ENCODE measurements at places on chromosomes 6 and 20.

GRCh38 chr6:149683256-149683859 lies 34.5 kb downstream of the LATS1 start:
- peaks cover 5% of the 10 kb centered on the region for H3K36me3 ChIP-seq
- H3K27me3 ChIP-seq: no peaks in the 10 kb centered on the region
- H3K4me3 ChIP-seq: no peak overlapping the region
- H3K4me1 ChIP-seq: no peaks in the 10 kb centered on the region

- no peak overlapping the region for H3K4me3 ChIP-seq
- H3K36me3 ChIP-seq: no peaks in the 10 kb centered on the region
- peaks cover 5% of the 10 kb centered on the region for H3K4me1 ChIP-seq
- no peaks in the 10 kb centered on the region for H3K27me3 ChIP-seq
- DNase-seq: no peak
- no peak overlapping the region for H3K27ac ChIP-seq
These were observed 17.5 kb upstream of the SPDEF start for GRCh38 chr6:34573567-34574183.

GRCh38 chr20:57161478-57162361 lies 104.7 kb downstream of the BMP7 start:
- H3K27me3 ChIP-seq: no peaks in the 10 kb centered on the region
- peak overlapping the region; percentile 37 for H3K27ac ChIP-seq
- H3K4me1 ChIP-seq: no peaks in the 10 kb centered on the region

DNA sequence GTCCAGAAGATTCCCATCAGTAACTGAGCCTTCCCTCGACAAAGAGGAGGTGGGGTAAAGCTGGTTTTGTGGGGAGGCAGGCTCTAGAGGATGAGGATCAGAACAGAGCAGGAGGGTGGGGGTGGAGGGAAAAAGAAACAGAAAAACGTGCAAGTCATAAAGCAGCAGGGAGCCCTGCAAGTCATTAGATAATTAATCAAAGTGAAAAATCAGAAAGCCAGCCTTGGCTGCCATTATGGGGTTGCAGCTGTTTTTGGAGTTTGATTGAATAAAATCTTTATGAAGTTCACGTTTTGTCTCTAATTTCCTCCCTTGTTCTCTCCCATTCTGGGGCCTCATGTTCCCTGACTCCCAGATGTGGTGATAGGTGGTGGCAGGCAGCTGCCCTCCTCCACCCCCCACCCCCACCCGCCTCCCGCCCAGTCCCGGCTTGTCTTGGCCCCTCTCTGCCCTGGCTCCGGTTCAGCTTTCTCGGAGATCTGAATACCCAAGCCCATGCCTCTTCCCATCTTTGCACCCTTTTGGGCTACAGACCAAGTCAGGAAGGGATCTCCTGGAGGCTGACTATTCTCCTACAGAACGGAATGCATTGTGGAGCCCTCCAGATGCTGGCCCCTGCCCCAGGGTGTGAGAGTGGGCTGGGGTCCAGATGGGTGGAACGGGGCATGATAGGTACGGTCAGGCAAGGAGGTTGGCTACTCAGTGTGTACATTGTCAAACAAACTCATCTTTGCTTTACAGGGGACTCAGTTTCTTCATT lies 141.8 kb downstream of the CDC5L start:
- H3K36me3 ChIP-seq: no peaks in the 10 kb centered on the region
- no peaks in the 10 kb centered on the region for H3K4me1 ChIP-seq
- no peak overlapping the region for H3K27ac ChIP-seq
- DNase-seq: peak; percentile 34
- no peak overlapping the region for H3K4me3 ChIP-seq

GRCh38 chr20:11047559-11047958 lies 373.8 kb upstream of the JAG1 start:
- no peaks in the 10 kb centered on the region for H3K4me1 ChIP-seq
- no peaks in the 10 kb centered on the region for H3K27me3 ChIP-seq
- H3K27ac ChIP-seq: no peak overlapping the region

- peak; percentile 97 for DNase-seq
- no peaks in the 10 kb centered on the region for H3K36me3 ChIP-seq
- no peaks in the 10 kb centered on the region for H3K27me3 ChIP-seq
- peak within 1 kb of the TSS; percentile 76 for H3K4me3 ChIP-seq
These were observed at the start of gene DSE for GRCh38 chr6:116370760-116371119. TSS of gene DSE (plus strand) at chr6:116370947. CDS start at chr6:116399251, 28,304 bp downstream.

GRCh38 chr6:44925100-44925739 lies 402.9 kb upstream of the RUNX2 start:
- H3K27ac ChIP-seq: no peak overlapping the region
- H3K27me3 ChIP-seq: no peaks in the 10 kb centered on the region
- peak; percentile 19 for DNase-seq
- no peaks in the 10 kb centered on the region for H3K36me3 ChIP-seq

DNA sequence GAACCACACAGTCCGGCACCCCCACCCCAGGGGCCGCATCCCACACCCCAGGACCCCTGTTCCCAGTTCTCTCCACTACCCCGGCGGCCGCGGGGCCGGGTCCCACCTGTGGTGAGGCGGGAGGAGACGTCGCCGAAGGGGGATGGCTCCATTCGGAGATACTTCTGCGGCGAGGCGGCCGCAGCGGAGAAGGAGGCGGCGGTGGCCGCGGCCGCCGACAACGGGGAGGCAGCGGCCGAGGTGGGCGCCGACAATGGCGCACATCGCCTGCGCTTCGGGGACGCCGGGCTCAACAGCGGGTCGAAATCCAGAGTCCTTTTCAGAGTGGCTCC lies 723 bp downstream of the AKIRIN2 start:
- H3K27me3 ChIP-seq: no peaks in the 10 kb centered on the region
- H3K36me3 ChIP-seq: no peaks in the 10 kb centered on the region
- H3K4me1 ChIP-seq: peaks cover 18% of the 10 kb centered on the region
- DNase-seq: no peak

DNA sequence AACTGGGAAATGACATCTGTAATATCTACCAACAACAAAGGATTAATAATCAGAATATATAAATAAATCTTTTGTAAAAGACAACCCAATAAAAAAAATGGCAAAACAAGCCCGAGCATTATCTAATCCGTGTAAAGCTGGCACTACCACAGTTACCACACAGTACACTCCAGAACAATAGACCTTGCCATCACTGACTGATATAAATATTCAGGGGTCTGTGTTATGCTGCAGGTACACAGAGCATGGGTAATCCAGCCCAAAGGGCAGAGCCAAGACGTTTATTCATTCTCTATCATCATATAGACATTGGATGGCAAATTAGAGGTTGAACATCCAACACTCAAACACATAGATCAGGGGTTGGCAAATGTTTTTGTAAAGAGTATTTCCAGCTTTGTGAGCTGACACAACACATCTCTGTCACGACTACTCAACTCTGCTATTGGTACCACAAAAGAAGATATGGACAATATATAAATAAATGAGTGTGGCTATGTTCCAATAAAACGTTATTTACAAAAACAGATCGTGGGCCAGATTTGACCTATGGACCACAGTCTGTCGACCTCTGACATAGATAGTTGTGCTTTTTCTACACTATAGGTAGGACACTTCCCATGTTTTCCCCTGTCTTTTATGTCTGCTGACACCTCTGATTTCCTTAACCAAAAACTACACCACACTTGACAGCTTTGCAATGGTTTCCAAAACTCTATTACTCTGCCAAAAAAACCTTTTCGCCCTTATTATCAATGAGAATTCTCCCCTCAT lies 4.5 kb downstream of the NCOA6 start:
- no peaks in the 10 kb centered on the region for H3K27me3 ChIP-seq
- no peaks in the 10 kb centered on the region for H3K36me3 ChIP-seq
- no peak overlapping the region for H3K27ac ChIP-seq
- H3K4me3 ChIP-seq: no peak overlapping the region
- H3K4me1 ChIP-seq: peaks cover 38% of the 10 kb centered on the region

DNA sequence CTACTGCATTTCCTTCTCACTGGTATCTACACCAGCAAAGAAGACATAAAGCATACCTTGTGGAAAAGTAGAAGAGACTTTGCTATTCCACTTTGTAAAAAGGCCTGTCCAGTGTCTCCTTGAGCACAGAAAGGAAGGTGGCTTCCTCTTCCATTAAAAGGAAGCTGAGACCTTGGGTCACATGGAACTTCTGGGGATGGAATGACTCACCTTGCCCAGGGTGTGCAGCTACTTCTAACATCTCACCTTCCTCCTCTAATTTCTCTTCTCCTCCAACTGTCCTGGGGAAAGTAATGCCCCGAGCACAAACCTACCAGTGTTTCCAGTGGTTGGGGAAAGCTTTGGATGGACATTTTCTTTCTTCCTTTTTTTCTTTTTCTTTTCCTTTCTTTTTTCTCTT lies 848.8 kb upstream of the MAP3K7 start:
- H3K27ac ChIP-seq: no peak overlapping the region
- no peaks in the 10 kb centered on the region for H3K27me3 ChIP-seq
- H3K4me1 ChIP-seq: peaks cover 6% of the 10 kb centered on the region
- no peak for DNase-seq
- H3K36me3 ChIP-seq: no peaks in the 10 kb centered on the region

DNA sequence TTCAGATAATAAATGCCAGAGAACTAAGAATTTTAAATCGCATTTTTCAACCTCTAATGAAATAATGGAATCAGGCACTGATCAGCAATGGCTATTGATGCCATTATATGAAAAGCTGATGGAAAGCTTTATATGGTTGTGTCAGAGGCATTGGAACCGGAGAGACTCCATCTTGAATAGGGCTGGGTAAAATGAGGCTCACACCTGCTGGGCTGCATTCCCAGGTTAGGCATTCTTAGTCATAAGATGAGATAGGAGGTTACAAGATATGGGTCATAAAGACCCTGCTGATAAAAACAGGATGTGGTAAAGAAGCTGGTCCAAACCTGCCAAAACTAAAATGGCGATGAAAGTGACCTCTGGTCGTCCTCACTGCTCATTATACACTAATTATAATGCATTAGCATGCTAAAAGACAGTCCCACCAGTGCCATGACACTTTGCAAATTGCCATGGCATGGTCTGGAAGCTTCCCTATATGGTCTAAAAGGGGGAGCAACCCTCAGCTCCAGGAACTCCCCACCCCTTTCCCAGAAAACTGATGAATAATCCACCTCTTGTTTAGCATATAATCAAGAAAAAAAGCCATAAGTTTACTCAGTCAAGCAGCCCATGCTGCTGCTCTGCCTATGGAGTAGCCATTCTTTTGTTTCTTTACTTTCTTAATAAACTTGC lies 40.2 kb upstream of the CD83 start:
- no peaks in the 10 kb centered on the region for H3K4me1 ChIP-seq
- no peaks in the 10 kb centered on the region for H3K27me3 ChIP-seq
- no peak for DNase-seq
- H3K36me3 ChIP-seq: no peaks in the 10 kb centered on the region
- no peak overlapping the region for H3K4me3 ChIP-seq
- H3K27ac ChIP-seq: no peak overlapping the region

DNA sequence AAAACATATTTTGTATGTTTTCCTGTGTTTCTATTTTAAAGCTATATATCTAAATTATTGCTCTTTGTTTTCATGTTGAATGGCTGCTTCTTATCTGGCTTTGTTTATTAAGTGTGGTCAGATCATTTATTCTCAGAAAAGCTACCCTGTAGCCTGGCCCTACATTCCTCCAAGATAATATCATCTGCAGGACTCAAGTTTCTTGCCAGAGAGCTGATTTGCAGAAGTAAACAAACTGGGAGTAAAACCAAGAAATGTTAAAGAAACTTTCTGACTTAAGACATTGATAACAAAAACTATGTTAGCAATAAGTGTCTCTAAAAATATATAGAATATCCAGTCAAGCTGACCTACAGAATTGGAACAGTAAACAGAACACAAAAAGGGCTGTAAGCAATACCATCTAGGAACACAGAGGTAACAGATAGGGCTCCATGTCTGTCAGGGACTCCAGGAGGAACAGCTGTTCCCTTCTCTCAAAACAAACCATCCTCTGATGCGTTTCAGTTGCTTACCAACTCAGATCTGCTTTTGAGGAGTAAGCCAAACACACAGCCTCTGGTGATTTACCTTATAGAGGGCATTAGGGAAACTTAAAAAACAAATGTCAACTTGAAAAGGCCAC lies 17.5 kb upstream of the CEP85L start:
- H3K27ac ChIP-seq: peak overlapping the region; percentile 11
- no peak for DNase-seq
- H3K36me3 ChIP-seq: no peaks in the 10 kb centered on the region

GRCh38 chr20:4147319-4147718 lies 132.0 kb upstream of the RNF24 start:
- peaks cover 12% of the 10 kb centered on the region for H3K4me1 ChIP-seq
- DNase-seq: no peak
- H3K36me3 ChIP-seq: no peaks in the 10 kb centered on the region
- no peaks in the 10 kb centered on the region for H3K27me3 ChIP-seq
- no peak overlapping the region for H3K4me3 ChIP-seq

DNA sequence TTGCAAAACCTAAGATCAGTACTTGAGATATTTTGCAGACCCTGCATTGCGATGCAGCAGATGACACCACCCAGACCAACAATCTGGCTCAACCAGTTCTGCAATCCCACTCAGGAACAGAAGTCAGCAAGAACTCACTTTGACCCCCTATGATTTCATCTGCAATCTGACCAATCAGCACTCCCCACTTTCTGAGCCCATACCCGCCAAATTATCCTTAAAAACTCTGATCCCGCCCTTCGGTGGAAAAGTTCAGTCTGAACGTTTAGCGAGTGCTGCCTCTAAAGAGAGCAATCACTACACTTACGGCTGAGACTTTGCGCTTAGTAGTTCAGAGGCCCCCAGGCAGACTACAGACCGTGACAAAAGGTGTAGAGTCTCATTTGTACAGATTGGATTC lies 17.3 kb upstream of the KIAA1586 start:
- H3K27me3 ChIP-seq: no peaks in the 10 kb centered on the region
- no peaks in the 10 kb centered on the region for H3K36me3 ChIP-seq
- no peaks in the 10 kb centered on the region for H3K4me1 ChIP-seq
- no peak overlapping the region for H3K4me3 ChIP-seq
- H3K27ac ChIP-seq: no peak overlapping the region
- no peak for DNase-seq

- no peak overlapping the region for H3K4me3 ChIP-seq
- no peak overlapping the region for H3K27ac ChIP-seq
- peak; percentile 36 for DNase-seq
- no peaks in the 10 kb centered on the region for H3K36me3 ChIP-seq
- H3K27me3 ChIP-seq: no peaks in the 10 kb centered on the region
- H3K4me1 ChIP-seq: no peaks in the 10 kb centered on the region
These were observed 899.4 kb upstream of the FLRT3 start for GRCh38 chr20:15236812-15237211.

DNA sequence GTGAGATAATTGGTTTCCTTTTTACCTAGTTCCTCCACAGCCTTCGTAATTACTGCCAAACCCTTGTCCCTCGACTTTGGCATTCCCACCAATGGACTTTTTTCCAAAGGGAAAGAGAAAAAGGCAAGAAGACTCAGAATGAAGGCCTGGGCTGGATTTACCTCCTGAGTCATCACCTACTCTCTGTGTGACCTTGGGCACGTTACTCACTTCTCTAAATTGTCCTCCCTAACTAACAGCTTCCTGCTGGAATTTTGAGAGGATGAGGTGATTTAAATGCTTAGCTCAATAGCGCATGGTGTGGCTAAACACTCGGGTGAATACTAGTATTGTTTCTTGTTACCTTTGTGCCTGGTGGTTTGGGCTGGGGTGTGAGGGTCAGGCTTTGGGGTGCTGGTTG lies 146.6 kb downstream of the DHX35 start:
- H3K27ac ChIP-seq: no peak overlapping the region
- H3K4me3 ChIP-seq: no peak overlapping the region
- DNase-seq: no peak
- no peaks in the 10 kb centered on the region for H3K4me1 ChIP-seq
- H3K27me3 ChIP-seq: no peaks in the 10 kb centered on the region

- H3K4me3 ChIP-seq: peak overlapping the region; percentile 41
- no peaks in the 10 kb centered on the region for H3K27me3 ChIP-seq
- peak overlapping the region; percentile 86 for H3K27ac ChIP-seq
- H3K4me1 ChIP-seq: peaks cover 7% of the 10 kb centered on the region
These were observed 96.5 kb downstream of the HFE start for GRCh38 chr6:26183581-26184366.

GRCh38 chr20:10629946-10630650 lies 43.7 kb downstream of the JAG1 start:
- H3K36me3 ChIP-seq: no peaks in the 10 kb centered on the region
- no peak overlapping the region for H3K27ac ChIP-seq
- peaks cover 5% of the 10 kb centered on the region for H3K4me1 ChIP-seq
- H3K4me3 ChIP-seq: no peak overlapping the region
- no peak for DNase-seq

Data from lung (tissue), 17 donors.